ENCODE measurements at places on chromosomes 13 and 19. TPM values are rescaled to one million over a fixed set of nuclear protein-coding genes. Genes with fewer than 3 reads are reported as not detected.

Gene RNF225
- total RNA-seq, result not detected

Gene ATP4B
- not detected for total RNA-seq

GRCh38 chr19:40947573-40947972 is 43.5 kb upstream of the CYP2B6 start:
- DNase-seq, result peak; percentile 76

DNA sequence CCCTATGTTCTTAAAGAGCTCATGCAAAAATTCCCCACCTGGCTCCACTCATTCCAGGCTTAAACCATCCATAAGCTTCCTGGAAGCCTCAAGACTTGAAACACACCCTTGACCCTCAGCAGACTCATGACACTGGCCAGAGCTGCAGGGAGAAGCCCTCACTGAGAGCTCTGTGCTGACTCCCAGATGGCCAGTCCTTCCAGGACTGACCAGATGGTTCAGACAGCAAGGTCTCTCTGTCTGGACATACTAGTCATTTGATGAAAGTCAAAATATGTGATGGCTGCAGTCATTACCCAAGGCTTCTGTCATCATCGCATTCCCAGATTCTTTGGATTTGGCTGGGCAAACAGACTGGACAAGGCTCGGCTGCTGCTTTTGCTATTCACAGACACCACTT is 397.4 kb downstream of the FOXO1 start:
- DNase-seq, result no peak

GRCh38 chr19:10553943-10554381 is 10.3 kb downstream of the ATG4D start:
- no peak for DNase-seq

GRCh38 chr13:110244071-110244830 is 62.7 kb downstream of the COL4A1 start:
- DNase-seq, result no peak

DNA sequence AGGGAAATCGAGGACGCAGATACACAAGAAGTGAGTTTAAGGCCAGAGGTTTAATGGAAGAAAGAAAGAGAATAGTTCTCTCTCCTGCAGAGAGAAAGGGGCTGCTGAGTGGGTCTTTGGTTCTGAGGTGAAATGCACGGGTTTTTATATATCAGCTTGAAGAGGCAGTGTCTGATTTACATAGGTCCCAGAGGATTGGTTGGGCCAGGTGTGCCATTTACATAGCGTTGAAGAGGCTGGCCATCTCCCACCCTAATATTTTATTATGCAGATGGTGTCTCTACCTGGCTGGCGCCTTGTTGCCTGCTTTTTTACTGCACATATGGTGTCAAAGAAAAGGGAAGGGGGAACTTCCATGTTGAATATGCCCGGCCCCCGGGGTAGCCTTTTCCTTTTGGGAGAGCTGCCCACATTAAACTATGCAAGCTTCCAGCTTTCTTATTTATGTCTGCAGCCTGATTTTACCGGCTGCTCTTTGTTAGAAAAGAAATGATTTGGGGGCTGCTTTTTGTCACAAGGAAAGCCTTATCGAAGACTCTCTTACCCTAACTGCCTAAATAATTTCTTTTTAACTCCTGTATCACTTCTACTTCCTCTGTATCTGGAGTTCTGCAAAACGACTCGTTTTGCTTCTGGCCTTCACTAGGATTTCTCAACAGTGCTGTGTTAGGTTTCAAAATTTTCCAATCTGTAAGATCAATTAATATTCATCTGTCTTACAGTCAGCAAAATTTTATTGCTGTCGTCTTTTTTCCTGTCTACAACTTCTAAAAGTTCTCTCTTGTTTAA is 268.5 kb downstream of the B3GLCT start:
- no peak for DNase-seq

GRCh38 chr13:29767006-29767405 is 83.4 kb downstream of the UBL3 start:
- no peak for DNase-seq

GRCh38 chr13:111943229-111943795 is 123.6 kb upstream of the SOX1 start:
- no peak for DNase-seq

GRCh38 chr13:79936368-79937136 is 404.4 kb downstream of the SPRY2 start:
- no peak for DNase-seq

GRCh38 chr13:67632590-67632989 is 402.5 kb upstream of the PCDH9 start:
- DNase-seq, result no peak
